ENCODE measurements at places on chromosomes 6 and 20. TPM values are rescaled to one million over a fixed set of nuclear protein-coding genes. Genes with fewer than 3 reads are reported as not detected.

Gene C6orf132
- total RNA-seq, result not detected

Gene GNMT
- total RNA-seq, result not detected

Gene NRN1
- 32.8 TPM for total RNA-seq

Gene MYCT1
- 0.10 TPM for total RNA-seq

Gene SLC25A27
- total RNA-seq, result 1.8 TPM

Gene NMBR
- not detected for total RNA-seq

Gene FERMT1
- total RNA-seq, result 6.4 TPM

Gene ATP6V1G2
- total RNA-seq, result 2.3 TPM

Gene COX4I2
- total RNA-seq, result not detected

Gene PI3
- total RNA-seq, result not detected

Gene ASXL1
- 30.1 TPM for total RNA-seq

Gene GABRR1
- not detected for total RNA-seq

Gene SCRT2
- total RNA-seq, result not detected

Gene ZCCHC3
- 19.2 TPM for total RNA-seq

Gene EYA2
- total RNA-seq, result 0.10 TPM

Gene TMC2
- total RNA-seq, result not detected

- peak; percentile 72 for DNase-seq
Observed at GRCh38 chr20:33209789-33210188, 7.4 kb upstream of the BPIFA3 start.

DNA sequence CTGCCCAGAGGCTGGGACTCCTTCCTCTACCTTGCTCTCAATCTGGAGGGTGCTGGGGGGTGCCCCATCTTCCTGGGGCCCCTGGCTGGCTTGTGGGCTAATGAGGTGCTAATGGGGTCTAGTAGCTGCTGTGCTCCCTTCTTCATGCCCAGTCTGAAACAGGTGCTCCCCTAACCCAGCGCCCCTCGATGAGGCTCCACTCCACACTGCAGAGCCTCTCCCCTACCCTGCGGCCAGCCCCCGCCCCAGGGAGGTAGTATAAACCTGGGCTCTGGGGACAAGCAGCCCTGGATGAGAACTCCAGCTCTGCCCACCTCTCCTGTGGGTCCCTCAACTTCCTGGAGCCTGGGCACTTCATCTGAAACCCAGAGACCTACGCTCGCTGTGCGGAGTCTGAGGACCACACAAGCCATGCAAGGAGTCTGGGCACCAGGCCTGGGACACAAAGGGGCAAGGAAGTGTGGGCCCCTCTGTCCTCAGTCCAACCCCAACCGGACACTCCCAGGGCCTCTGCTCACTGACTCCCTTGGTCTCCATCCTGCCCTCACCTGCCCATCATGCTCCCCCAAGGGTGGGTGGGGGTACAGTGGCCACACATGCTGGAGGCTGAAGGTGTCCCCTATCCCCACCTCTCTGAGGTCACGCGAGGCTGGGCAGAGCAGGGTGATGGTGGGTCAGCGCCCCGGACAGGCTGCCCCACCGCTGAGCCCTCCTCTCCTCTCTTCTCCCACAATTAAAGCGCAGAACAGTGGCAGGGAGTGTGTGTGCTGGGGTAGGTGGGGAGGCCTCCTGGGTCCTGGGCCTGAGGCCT is 6.1 kb downstream of the RPL10A start:
- DNase-seq, result no peak

GRCh38 chr20:63103402-63104311 is 96.9 kb upstream of the BHLHE23 start:
- DNase-seq, result peak; percentile 39

DNA sequence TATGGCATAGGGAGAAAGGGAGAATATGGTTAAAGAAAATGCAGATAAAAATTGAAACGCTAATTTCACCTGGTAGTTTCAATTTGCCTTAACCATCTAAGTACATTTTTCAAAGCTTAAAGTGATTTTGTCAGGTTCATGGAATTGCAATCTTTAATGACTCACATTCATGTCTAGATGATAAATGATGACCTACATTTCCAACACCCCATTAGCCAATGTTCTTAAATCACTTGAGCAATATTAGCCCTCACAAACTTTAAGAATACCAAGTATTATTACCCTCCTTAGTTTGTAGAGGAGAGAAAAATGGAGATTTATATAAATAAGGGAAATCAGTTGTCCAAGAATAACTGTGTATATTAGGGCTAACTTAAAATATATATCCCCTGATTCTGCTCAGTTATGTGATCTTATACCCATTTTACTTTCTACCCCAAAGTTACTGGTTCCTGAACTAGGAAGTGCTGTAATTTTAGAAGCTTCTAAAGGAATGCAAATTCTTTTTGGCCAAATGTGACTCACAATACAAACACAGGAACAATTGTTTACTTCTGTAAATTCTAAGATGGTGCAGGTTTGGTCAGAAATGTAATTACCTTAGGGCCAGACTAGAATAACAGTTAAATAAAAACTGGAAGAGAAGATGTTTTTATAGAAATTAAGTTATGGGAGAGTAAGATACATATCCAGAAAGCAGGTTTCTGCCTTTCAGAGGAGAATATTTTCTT is 34.5 kb downstream of the TPBG start:
- DNase-seq, result peak; percentile 67

GRCh38 chr6:71766796-71767195 is 119.6 kb upstream of the RIMS1 start:
- no peak for DNase-seq

GRCh38 chr20:54680872-54681619 is 205.7 kb downstream of the DOK5 start:
- peak; percentile 55 for DNase-seq

GRCh38 chr20:56428410-56428809 is 16.4 kb downstream of the CASS4 start:
- DNase-seq, result no peak

- no peak for DNase-seq
Observed at GRCh38 chr6:78117966-78118365, 465.1 kb downstream of the MEI4 start.

DNA sequence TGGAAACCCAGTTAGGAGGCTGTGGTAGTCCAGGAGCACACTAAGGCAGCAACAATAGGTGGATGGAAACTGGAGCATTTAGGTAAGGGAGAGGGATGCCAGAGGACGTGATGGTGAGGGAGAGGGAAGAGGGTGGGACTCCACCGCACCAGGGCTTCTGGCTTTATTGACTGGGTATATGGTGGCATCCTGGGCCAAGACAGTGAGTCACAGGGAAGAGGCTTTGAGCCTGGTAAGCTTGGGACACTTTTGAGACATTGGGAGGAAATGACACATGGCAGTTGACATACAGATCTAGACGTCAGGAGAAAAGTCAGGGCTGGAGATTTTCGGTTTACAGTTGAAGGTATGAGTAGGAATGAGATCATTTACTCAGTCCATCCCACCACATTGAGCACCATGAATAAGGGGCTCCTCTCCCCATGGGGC is 14.9 kb downstream of the NT5E start:
- DNase-seq, result peak; percentile 98

GRCh38 chr20:55153001-55153645 is 677.7 kb downstream of the DOK5 start:
- peak; percentile 5 for DNase-seq

GRCh38 chr6:5994999-5995657 is 11.6 kb downstream of the NRN1 start:
- no peak for DNase-seq

DNA sequence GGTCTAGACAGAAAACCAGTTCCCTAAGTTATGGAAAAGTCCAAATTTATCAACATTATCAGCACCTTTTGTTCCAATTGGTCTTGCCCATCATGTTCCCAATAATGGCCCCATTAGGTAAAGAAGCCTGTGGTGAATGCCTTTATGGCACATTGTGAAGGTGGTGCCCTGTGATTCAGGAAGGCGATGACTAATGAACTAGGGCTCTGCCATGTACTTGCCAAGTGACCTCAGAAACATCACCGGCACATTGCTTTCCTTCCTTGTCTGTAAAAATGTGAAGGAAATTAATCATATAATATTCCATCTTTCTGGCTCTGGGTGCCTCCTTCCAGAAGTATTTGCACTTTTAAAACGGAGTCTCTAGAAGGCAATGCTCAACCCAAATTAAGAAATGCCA is 132.3 kb downstream of the UNC5CL start:
- DNase-seq, result peak; percentile 56

DNA sequence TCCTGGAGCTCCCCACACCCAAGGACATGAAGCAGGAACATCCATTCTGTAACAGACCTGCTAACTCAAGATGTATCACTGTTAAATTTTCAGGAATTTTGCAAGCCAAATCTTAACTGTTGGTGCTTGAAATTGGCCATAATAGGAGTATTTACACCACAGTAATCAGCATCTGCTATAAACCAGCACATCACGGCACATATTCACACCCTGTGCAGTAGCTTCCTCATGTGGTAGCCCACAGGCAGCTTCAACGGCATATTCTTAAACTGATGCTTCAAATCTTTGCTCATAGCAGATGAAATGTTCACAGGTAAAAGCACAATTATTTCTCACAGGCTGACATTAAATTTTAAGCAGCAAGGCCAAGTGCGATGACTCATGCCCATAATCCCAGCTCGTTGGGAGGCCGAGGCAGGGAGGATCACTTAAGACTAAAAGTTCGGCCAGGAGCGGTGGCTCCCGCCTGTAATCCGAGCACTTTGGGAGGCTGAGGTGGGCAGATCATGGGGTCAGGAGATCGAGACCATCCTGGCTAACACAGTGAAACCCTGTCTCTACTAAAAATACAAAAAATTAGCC is 43.5 kb upstream of the LYRM2 start:
- DNase-seq, result no peak

DNA sequence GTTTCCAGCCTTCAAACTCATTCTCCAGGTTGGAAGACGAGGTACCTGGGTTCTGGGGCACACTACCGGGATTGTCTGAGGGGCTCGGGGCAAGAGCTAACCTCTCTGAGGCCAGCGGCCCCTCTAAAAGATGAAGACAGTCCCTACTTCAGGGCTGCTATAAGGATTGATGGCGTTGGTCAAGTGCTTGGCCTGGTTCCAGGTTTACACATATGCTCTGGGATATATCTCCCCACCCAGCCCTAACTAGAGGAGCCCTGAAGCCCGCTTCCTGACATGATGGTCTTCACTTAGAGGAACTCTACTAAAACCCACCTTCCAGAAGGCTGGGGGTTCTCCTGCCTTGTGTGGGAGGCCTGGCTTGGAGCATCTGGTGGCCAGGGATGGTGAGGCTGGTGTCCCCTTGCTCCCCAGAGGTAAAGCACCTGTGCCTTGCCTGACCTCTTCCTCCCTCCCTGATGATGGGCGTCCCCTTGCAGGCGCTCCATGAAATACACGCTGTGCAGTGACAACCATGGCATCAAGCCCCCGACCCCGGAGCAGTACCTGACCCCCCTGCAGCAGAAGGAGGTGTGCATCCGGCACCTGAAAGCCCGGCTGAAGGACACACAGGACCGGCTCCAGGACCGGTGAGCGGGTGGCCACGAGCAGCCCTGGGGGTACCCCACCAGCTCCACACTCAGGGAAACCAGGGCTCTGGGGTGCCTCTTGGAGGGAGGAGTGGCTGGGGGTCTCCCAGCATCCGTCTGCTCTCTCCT is 28.7 kb downstream of the SDCBP2 start:
- no peak for DNase-seq

DNA sequence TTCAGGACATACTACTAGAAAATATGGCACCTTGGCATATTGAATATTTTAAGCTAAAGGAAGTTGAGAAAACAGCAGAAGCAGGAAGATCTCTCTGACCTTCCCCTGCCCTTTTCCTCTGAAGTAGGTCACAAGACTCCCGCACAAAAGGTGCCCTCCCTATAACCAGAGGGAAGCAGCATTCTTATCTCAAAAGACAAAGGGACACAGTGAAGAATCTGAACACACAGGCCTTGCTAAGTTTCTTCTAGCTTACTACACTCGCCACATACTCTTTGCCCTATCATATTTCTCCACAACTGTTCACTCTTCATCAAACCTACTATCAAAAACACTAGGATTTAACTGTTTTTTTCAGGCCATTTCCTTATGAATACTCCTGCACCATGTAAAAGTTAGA is 151.2 kb downstream of the ELOVL4 start:
- DNase-seq, result no peak

GRCh38 chr6:7241709-7242645 is 71.0 kb downstream of the SSR1 start:
- DNase-seq, result no peak

- no peak for DNase-seq
Observed at GRCh38 chr6:66985816-66986215, 1278.8 kb upstream of the EYS start.

DNA sequence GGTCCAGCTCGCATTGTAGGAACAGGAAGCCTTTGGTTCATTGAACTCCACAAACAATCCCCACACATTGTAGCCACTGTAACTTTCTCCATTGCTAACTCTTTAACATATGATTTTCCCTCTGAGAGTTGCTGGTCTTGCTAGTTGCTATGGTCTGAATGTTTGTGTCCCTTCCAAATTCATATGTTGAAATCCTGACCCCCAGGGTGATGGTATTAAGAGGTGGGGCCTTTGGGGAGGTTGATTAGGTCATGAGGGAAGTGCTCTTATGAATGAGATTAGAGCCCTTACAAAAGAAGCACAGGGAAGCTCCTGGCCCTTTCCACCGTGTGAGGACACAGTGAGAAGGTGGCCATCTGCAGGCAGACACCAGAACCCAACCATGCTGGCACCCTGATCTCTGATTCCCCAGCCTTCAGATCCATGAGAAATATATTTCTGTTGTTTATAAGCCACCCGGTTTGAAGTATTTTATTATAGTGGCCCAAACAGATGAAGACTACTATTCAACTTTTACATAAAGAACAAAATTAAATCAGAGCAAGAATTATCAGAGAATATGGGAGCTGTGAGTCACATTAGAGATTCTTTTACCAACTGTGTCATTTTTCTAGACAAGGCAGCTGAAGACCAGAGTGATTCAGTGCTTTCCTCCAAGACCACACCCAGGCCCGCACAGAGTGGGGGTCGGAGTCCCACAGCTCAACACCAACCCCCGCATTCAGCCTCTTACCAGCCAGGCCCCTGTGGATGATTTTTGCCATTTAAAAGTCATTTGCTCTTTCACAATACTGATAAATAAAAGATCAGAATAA is 143.0 kb downstream of the SAMD5 start:
- peak; percentile 1 for DNase-seq

- DNase-seq, result peak; percentile 77
Observed at GRCh38 chr20:10427060-10427692, 6.8 kb downstream of the MKKS start.

DNA sequence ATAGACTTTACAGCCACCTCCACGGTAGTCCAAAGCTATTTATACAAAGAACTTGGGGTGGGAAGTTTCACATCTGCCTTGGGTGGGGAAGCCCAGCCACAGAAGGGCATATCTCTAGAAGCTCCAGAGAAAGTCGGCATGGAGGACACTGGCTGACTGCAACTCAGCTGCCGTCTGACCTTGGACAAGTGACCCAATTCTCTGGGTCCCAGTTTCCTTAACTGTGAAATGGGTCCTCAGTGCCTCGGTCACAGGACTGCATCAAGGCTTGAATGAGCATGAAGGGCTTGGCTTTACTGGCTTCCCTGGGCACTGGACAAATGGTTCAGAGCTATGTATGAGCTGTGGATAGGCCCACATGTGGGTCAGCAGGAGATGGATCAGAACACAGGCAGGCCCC is 58.6 kb downstream of the NOL4L start:
- DNase-seq, result no peak

GRCh38 chr6:165049362-165049761 is 260.0 kb downstream of the C6orf118 start:
- DNase-seq, result peak; percentile 17
